ENCODE measurements at places on chromosomes 7 and 10. TPM values are rescaled to one million over a fixed set of nuclear protein-coding genes. Genes with fewer than 3 reads are reported as not detected.

DNA sequence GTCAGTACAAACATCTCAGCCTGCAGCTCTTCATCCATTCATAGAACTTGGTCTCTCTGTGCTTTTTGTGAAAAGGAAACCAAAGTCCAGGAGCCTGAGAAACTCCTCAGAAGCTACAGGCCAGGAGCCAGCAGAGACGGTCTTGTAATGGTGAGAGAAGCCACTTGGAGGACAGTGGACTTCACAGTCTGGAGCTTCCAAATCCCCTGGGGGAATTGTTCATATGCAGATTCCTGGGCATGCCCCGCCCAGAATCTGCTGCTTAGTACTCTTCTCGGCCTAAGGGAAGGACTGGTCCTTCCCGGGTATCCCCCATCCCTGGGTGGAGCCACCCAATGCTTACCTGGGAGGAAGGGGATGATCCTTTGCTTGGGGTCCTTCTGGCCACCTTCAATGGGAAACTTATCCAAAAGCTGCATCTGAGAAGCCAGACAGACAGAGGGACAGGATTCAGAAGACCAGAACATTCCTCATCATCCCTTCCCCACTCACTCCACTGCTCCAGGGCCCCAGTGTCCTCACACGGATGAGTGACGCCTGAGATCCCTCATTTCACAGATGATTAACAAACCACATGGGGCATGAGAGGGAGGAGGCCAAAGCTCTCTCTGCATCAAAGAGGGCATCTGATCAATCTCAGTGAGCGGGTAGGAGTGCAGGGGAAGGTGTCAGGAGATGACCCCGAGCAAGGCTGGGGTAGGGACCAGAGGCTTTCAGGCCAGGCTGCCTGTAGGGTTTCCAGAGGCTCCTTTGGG lies 88.4 kb downstream of the SH3PXD2A start:
- no peaks in the 10 kb centered on the region for H3K27me3 ChIP-seq
- no peak overlapping the region for H3K4me3 ChIP-seq
- no peak overlapping the region for H3K27ac ChIP-seq

DNA sequence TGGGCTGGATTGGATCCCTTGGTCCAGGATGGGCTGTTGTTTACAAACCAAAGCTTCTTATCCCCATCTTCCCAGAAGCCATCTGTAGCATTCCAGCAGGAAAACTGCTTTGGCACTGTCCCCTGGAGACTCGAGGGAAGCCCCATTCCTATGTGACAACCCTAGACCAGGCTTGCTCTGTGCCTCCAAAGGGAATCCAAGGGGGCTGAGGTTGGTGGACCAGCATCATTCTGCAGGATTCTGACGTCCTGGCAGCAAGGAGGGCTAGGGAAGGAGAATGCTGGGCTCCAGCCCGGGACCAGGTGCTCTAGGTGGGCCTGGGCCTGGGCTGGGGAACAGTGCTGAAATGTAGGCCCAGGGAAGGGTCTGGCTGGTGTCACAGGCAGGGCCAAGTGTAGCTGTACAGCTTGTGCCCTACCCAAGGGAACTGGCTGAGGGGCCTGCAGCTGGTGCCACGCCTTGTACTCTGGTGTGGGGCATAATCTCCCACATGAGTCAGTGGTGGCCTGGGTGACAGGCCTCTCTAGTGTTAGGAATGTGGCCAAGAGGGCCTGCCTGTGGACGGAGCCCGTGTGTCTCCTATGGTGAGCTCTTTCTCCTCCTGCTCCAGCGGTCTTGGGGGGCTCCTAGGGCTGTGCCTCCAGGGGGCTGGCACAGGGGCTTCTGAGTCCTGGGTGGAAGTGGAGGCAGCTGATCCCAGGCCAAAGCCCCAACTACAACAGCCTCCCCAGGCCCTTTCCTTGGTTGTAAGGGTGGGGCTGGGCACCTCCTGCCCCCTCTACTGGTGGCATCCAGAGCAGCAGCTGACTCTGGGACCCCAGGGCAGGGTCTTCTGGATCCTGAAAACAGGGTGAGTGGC lies 25.2 kb downstream of the TRIM8 start:
- H3K27ac ChIP-seq, result no peak overlapping the region
- H3K27me3 ChIP-seq, result no peaks in the 10 kb centered on the region
- H3K4me3 ChIP-seq, result no peak overlapping the region
- H3K4me1 ChIP-seq, result peaks cover 47% of the 10 kb centered on the region
- DNase-seq, result peak; percentile 56

- H3K4me3 ChIP-seq, result no peak overlapping the region
- no peak overlapping the region for H3K27ac ChIP-seq
- H3K36me3 ChIP-seq, result 0 out of 2 replicates have a peak, but pooled peaks cover 6% of the 10 kb centered on the region
- peaks cover 20% of the 10 kb centered on the region for H3K4me1 ChIP-seq
- DNase-seq, result no peak
- H3K27me3 ChIP-seq, result no peaks in the 10 kb centered on the region
These were observed 61.6 kb downstream of the CYTH3 start for GRCh38 chr7:6210621-6211372.

- H3K36me3 ChIP-seq, result no peaks in the 10 kb centered on the region
- no peaks in the 10 kb centered on the region for H3K4me1 ChIP-seq
- DNase-seq, result no peak
- H3K27ac ChIP-seq, result no peak overlapping the region
- no peaks in the 10 kb centered on the region for H3K27me3 ChIP-seq
These were observed 273.0 kb upstream of the YAE1 start for GRCh38 chr7:39293056-39293823.

DNA sequence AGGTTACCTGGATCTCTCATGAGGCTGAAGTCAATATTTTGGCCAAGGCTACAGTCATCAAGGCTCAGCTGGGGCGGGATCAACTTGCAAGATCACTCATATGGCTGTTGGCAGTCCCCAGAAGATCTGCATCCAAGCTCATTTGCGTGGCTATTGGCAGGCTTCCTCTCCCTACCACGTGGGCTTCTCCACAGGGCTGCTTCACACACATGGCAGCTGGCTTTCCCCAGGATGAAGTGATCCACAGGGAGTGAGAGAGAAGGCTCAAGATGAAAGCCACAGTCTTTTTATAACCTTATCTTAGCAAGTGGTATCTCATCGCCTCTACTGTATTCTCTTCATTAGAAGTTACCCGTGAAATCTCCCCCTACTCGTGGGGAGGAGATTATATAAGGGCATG lies 167.4 kb downstream of the TMEM26 start:
- DNase-seq, result no peak
- H3K27ac ChIP-seq, result no peak overlapping the region
- no peak overlapping the region for H3K4me3 ChIP-seq
- H3K27me3 ChIP-seq, result no peaks in the 10 kb centered on the region

DNA sequence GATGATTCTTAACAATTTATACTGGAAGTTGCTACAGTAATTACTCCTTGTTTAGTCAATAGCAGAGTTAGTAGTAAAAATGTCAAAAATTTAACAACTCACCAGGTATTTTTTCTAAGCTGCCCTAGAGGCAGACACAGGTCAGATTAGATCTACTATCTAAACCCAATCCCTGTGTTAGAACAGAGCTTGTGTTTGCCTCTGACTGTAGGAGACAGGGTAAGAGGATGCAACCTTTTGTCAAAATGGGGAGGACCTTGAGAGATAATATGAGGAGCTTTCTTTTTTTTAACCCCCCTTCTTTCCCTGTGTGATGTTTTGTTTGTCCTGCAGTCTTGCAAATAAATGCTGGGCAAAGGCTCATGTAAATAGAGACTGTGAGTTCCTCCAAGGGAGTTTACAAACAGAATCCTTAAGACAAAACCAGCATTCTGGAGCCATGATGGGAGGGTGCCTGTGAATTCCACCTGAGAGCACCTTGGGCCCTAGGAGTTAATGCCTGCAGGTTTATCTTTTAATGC lies 353.1 kb downstream of the GATA3 start:
- no peak overlapping the region for H3K27ac ChIP-seq
- H3K4me3 ChIP-seq, result no peak overlapping the region
- no peak for DNase-seq

GRCh38 chr7:90836937-90837336 lies 240.8 kb downstream of the CDK14 start:
- H3K36me3 ChIP-seq, result peaks cover 36% of the 10 kb centered on the region
- H3K27ac ChIP-seq, result no peak overlapping the region
- H3K27me3 ChIP-seq, result no peaks in the 10 kb centered on the region
- H3K4me3 ChIP-seq, result no peak overlapping the region
- H3K4me1 ChIP-seq, result no peaks in the 10 kb centered on the region

- peak within 1 kb of the TSS; percentile 92 for H3K27ac ChIP-seq
- peak; percentile 61 for DNase-seq
- no peaks in the 10 kb centered on the region for H3K27me3 ChIP-seq
- peaks cover 18% of the 10 kb centered on the region for H3K36me3 ChIP-seq
These were observed at the start of gene FGFBP3 for GRCh38 chr10:91909117-91909677. TSS of gene FGFBP3 (minus strand) at chr10:91909486. CDS start at chr10:91908969, 517 bp downstream.

- H3K27me3 ChIP-seq, result no peaks in the 10 kb centered on the region
- peaks cover 13% of the 10 kb centered on the region for H3K4me1 ChIP-seq
- H3K27ac ChIP-seq, result no peak overlapping the region
- H3K4me3 ChIP-seq, result no peak overlapping the region
- no peak for DNase-seq
These were observed 98.2 kb upstream of the IMMP2L start for GRCh38 chr7:111660478-111660877.

GRCh38 chr7:92797693-92798092 lies 38.7 kb downstream of the CDK6 start:
- no peak overlapping the region for H3K27ac ChIP-seq
- peaks cover 24% of the 10 kb centered on the region for H3K4me1 ChIP-seq
- no peaks in the 10 kb centered on the region for H3K36me3 ChIP-seq
- H3K27me3 ChIP-seq, result no peaks in the 10 kb centered on the region
- no peak overlapping the region for H3K4me3 ChIP-seq

DNA sequence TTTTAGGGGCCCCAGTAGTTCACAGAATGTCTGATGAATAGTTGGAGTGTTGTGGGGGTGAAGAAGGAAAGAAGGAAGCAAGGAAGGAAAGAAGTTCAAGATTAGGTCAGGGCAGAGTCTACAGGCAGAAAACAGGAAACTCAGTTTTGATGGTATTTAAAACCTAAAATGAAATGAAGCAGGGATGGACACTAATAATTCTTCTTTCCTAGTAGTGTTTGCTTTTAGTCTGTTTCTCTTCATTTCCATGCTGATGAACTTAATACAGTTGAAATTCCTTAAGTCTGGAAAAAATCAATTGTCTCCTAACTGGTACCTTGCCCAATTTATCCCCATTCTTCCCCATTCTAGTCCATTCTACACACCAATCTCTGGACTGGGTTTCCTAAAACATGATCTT lies 59.0 kb upstream of the GSAP start:
- peak overlapping the region; percentile 30 for H3K27ac ChIP-seq
- no peaks in the 10 kb centered on the region for H3K36me3 ChIP-seq
- H3K4me1 ChIP-seq, result peaks cover 19% of the 10 kb centered on the region
- H3K4me3 ChIP-seq, result no peak overlapping the region
- DNase-seq, result no peak

- H3K36me3 ChIP-seq, result no peaks in the 10 kb centered on the region
- DNase-seq, result no peak
- H3K4me3 ChIP-seq, result no peak overlapping the region
- H3K4me1 ChIP-seq, result no peaks in the 10 kb centered on the region
- no peak overlapping the region for H3K27ac ChIP-seq
These were observed 808.9 kb downstream of the GRID1 start for GRCh38 chr10:85557706-85558105.

- H3K4me3 ChIP-seq, result no peak overlapping the region
- H3K27ac ChIP-seq, result no peak overlapping the region
- H3K36me3 ChIP-seq, result peaks cover 79% of the 10 kb centered on the region
- no peak for DNase-seq
- peaks cover 17% of the 10 kb centered on the region for H3K27me3 ChIP-seq
- H3K4me1 ChIP-seq, result no peaks in the 10 kb centered on the region
These were observed 222.9 kb downstream of the GLRX3 start for GRCh38 chr10:130358981-130359650.

GRCh38 chr10:73798927-73799560 lies 12.4 kb downstream of the NDST2 start:
- no peaks in the 10 kb centered on the region for H3K4me1 ChIP-seq
- no peak overlapping the region for H3K4me3 ChIP-seq
- no peak overlapping the region for H3K27ac ChIP-seq
- H3K27me3 ChIP-seq, result no peaks in the 10 kb centered on the region
- DNase-seq, result no peak
- peaks cover 47% of the 10 kb centered on the region for H3K36me3 ChIP-seq

GRCh38 chr7:26091933-26092332 lies 60.1 kb upstream of the NFE2L3 start:
- H3K27ac ChIP-seq, result no peak overlapping the region
- H3K27me3 ChIP-seq, result no peaks in the 10 kb centered on the region
- no peak for DNase-seq
- H3K4me1 ChIP-seq, result peaks cover 21% of the 10 kb centered on the region

GRCh38 chr7:157479326-157479725 lies 142.5 kb downstream of the DNAJB6 start:
- H3K36me3 ChIP-seq, result peaks cover 6% of the 10 kb centered on the region
- DNase-seq, result no peak
- no peaks in the 10 kb centered on the region for H3K4me1 ChIP-seq

DNA sequence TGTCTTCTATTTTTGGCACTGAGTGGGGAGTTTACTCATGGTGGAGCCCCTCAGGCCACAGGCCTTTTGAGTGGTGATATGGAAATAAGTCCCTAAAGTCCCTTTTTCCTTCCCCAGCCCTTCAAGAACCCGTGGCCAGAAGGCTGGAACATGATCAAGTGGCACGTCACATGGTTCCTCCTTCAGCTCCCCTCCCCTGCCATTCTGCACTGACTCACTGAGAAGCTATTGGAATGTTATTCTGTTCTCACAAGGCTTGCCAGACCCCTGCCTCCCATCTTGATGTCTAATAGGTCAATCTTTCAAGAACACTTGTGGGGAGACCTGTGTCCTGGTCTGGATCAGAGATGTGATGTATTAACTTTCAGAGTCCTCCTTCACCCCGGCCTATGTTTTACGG lies 279.8 kb downstream of the SEC23IP start:
- H3K27ac ChIP-seq, result no peak overlapping the region
- DNase-seq, result no peak
- H3K4me1 ChIP-seq, result peaks cover 19% of the 10 kb centered on the region
- H3K27me3 ChIP-seq, result no peaks in the 10 kb centered on the region
- H3K36me3 ChIP-seq, result no peaks in the 10 kb centered on the region
- H3K4me3 ChIP-seq, result no peak overlapping the region

The SFTPA2 gene
- 5.9 TPM for total RNA-seq

The DYNC1I1 gene
- total RNA-seq, result 3.3 TPM

The CYP3A5 gene
- 0.39 TPM for total RNA-seq

The MSS51 gene
- 3.1 TPM for total RNA-seq

The ZDHHC16 gene
- 39.6 TPM for total RNA-seq

The POM121C gene
- total RNA-seq, result 53.8 TPM

The AOC1 gene
- total RNA-seq, result 0.23 TPM

The LIPF gene
- total RNA-seq, result not detected

The GPER1 gene
- total RNA-seq, result 0.28 TPM

The CHAT gene
- not detected for total RNA-seq

The NPFFR1 gene
- total RNA-seq, result 0.05 TPM
